ENCODE measurements at places on chromosomes 16 and 17. TPM values are rescaled to one million over a fixed set of nuclear protein-coding genes. Genes with fewer than 3 reads are reported as not detected.

Gene CACNG1
- total RNA-seq, result not detected

Gene CAPN15
- total RNA-seq, result 46.1 TPM

- DNase-seq, result no peak
Measured at GRCh38 chr17:63479495-63480184, 2.8 kb downstream of the ACE start.

- no peak for DNase-seq
Measured at GRCh38 chr17:13827118-13827517, 225.4 kb upstream of the HS3ST3A1 start.

DNA sequence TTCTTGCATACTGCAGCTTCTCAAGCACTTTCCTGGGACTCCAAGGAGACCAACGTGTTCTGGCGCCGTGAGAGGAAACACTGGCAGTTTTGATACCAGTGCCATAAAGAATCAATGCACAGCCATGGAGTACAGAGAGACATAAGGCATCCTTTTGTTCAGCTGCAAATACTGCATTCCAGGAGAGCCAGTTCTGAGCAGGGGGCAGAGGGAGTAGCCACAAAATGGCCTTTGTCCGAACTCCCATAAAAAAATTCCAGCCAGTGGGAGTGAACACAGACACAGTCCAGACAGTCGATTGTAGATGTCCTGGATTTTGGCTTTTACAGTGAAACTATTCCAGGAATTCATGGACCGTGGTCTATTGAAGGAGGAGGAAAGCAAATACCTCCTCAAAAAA is 36.2 kb upstream of the TEKT3 start:
- peak; percentile 87 for DNase-seq

- DNase-seq, result peak; percentile 58
Measured at GRCh38 chr16:28935924-28936783, 4.4 kb downstream of the CD19 start.

Gene SOCS3
- total RNA-seq, result 71.9 TPM

DNA sequence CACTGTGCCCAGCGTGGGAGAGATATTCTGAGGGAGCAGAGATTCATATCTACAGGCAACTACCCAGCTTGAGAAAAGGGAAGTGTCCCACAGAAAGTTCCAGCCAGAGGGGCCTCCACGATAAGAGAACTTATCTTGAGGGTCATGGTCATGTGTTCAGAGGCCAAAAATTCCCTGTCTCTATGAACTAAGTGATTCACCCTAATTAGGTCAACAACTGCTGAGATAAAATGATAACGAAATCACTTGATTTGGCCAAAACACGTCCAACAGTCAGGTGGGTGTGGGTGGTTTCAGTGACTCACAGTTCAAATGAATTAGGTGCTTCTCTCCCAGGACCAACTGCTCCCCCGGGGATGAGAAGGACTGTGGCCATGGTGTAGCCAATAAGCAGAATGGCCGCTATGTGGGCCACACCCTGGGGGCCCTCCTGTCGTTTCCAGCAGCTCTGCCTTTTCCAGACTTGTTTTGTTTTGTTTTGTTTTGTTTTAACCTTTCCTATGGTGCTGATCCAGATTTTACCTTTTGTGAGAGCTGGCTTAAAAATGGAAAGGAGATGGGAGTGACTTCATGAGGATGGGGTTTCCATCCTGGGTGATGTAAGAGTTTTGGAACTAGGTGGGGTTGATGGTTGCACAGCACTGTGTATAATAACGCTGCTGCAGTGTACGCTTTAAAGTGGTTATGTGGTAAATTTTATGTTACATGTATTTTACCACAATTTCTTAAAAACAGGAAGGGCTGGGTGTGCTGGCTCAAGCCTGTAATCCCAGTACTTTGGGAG is 8.7 kb downstream of the DNAI2 start:
- DNase-seq, result no peak

- DNase-seq, result no peak
Measured at GRCh38 chr17:65865715-65866425, 304.4 kb upstream of the AXIN2 start.

- DNase-seq, result no peak
Measured at GRCh38 chr16:56450275-56450985, 702 bp downstream of the NUDT21 start.

Gene KRT31
- not detected for total RNA-seq

Gene SLC38A8
- total RNA-seq, result not detected

Gene PIPOX
- not detected for total RNA-seq

- DNase-seq, result no peak
Measured at GRCh38 chr16:24753437-24753836, 24.0 kb downstream of the TNRC6A start.

Gene TOX3
- not detected for total RNA-seq

Gene CFAP97D1
- not detected for total RNA-seq

Gene LAT
- total RNA-seq, result 2.0 TPM

GRCh38 chr17:57707892-57708291 is 37.2 kb downstream of the CCDC182 start:
- DNase-seq, result no peak

- DNase-seq, result no peak
Measured at GRCh38 chr17:3712811-3713463, 10.8 kb upstream of the HASPIN start.

DNA sequence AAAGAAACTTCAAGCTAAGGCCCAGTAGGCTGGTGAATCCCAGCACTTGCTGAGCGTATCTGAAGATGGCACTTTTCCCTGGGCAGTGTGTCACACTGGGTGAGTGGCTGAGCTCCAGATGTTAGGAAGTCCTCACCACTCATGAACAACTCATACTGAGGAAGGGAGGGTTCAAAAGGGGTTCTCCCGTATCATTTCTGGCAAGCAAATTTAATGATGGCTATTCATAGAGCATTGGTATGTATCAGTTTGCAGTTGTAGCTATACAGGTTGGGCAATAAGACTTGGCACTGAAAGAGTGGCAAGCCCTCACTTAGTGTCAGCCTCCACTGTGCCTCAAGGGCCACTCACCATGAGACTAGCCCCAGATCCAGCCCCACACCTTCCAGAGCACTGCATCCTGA is 10.7 kb downstream of the GFOD2 start:
- no peak for DNase-seq
